ENCODE measurements at places on chromosomes 5 and 9. TPM values are rescaled to one million over a fixed set of nuclear protein-coding genes. Genes with fewer than 3 reads are reported as not detected.

- DNase-seq, result no peak
Observed at GRCh38 chr5:50559955-50560354, 106.5 kb upstream of the PARP8 start.

DNA sequence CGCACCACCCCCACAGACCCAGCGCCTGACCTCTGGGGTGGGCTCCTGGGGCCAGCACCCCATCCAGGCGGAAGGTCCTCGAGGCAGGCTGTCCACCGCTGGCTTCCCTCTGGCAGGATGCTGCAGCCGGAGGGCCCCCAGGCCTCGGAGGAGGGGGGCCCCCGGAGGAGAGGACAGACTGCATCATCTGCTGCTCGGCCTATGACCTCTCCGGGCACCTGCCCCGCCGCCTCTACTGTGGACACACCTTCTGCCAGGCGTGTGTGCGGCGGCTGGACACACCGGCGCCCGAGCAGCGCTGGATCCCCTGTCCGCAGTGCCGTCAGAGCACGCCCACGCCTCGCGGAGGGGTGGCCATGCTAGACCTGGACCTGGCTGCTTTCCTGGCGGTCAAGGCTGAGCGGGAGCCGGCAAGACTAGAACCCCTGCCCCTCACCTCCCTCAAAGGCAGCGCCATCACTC is 1.2 kb downstream of the RNF224 start:
- DNase-seq, result no peak

The WWC1 gene
- polyA plus RNA-seq, result 78.7 TPM

The DOCK8 gene
- 13.6 TPM for polyA plus RNA-seq

DNA sequence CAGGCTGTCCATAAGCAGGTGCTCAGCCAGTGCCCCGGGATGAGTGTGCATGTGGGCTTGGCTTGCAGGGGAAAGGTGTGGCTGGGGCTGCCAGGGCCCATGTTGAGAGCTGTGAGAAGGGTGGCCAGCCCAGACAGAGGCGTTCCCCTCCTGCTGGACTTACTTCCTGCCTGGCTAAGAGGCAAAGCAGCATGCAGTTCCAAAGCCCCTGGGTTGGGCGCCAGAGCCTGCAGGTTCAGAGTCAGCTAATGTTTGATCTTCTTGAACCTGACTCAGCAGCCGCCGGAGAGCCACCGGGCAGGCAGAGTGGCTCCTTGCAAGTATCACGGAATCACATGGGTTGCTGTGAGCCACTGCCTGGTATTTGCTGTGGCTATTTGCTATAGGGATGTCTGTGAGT is 168.4 kb upstream of the MAP1B start:
- DNase-seq, result no peak

DNA sequence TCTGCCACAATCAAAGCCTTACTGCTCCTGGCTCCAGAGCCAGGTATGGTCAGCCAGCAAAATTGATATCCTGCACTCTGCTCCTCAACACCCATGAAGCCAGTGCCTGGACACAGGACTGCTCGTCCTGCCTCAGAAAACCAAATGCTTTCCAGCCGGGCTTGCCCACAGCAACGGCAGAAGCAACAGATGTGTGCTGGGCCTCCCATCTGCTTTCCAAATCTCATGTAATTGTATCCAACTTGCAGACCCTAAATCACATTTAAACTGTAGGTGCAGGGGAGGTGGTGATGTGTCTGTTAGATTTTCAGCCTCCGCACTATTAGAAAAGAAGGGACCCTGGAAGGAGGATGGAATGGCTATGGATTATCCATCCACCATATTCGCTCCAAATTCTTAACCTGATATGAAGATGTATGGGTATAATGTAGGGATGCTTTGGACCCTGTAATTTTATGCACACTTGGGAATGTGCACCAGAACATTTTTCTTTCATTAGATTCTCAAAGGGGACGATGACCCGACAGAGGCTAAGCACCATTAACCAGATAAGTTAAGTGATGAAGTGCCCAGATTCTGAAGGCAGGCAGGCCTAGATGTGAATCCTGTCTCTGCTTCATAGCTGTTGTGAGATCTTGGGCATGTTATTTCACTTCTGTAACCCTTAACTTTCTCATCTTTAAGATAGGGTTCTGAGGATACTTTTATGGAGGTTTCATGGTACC is 58.2 kb downstream of the EXOSC2 start:
- no peak for DNase-seq

The EPB41L4A gene
- 21.8 TPM for polyA plus RNA-seq

DNA sequence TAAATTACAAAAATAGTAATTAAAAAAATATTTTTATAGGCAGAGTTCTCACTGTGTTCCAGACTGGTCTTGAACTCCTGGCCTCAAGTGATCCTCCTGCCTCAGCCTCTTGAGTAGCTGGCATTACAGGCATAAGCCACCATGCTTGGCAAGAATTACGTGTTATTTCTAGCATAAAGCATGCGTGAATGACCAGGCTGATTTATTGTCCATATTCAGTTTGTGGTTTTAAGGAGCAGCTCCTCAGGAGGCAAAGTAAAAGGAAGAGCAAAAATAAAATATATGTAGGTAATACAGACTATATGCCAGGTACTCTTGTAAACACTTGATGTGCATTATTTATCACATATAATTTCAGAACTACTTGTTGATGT is 7.1 kb upstream of the CD180 start:
- no peak for DNase-seq

The TLX3 gene
- not detected for polyA plus RNA-seq

DNA sequence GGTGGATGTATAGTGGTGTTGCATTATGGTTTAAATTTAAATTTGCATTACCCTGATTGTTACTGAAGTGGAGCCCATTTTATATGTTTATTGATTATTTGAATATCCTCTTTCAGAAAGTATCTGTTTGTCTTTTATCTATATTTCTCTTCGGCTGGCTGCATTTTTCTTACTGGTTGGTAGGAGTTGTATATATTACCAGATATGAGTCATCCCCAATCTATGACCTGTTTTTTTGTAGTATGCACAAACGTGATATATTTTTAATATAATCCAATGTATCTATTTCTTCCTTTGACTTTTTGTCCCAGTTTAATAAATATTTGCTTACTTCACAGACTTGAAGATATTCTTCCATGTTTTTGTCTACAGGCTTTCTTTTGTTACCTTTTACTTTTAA is 29.3 kb upstream of the CAMK4 start:
- DNase-seq, result no peak

The ITK gene
- polyA plus RNA-seq, result 0.14 TPM

GRCh38 chr9:130473566-130473965 is 28.8 kb downstream of the ASS1 start:
- no peak for DNase-seq

The SAP30L gene
- 62.4 TPM for polyA plus RNA-seq

- DNase-seq, result no peak
Observed at GRCh38 chr9:91101611-91102168, 260.0 kb downstream of the AUH start.

The NME5 gene
- polyA plus RNA-seq, result 17.6 TPM

DNA sequence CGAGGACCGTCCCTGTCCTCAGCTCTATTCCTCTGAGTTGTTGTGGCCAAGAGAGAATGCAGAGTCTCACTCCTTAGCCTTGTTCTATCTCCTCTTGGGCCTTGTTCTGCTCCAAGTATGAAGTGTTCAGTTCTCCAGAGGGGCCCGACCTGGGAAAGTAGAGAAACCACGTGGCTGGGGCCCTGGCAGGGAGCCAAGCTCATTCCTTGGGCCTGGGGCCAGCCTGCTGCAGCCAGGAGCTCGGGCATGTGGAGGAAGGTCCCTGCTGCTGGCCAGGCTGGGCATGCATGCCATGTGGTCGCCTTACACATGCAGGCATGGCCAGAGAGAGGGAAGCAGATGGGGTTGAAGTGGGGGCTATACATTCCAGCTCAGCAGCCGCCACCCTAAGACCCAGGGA is 60.7 kb downstream of the COL27A1 start:
- no peak for DNase-seq

The SLC34A1 gene
- 181 TPM for polyA plus RNA-seq

The CENPH gene
- polyA plus RNA-seq, result 33.5 TPM

The ADGRV1 gene
- polyA plus RNA-seq, result 12.8 TPM

DNA sequence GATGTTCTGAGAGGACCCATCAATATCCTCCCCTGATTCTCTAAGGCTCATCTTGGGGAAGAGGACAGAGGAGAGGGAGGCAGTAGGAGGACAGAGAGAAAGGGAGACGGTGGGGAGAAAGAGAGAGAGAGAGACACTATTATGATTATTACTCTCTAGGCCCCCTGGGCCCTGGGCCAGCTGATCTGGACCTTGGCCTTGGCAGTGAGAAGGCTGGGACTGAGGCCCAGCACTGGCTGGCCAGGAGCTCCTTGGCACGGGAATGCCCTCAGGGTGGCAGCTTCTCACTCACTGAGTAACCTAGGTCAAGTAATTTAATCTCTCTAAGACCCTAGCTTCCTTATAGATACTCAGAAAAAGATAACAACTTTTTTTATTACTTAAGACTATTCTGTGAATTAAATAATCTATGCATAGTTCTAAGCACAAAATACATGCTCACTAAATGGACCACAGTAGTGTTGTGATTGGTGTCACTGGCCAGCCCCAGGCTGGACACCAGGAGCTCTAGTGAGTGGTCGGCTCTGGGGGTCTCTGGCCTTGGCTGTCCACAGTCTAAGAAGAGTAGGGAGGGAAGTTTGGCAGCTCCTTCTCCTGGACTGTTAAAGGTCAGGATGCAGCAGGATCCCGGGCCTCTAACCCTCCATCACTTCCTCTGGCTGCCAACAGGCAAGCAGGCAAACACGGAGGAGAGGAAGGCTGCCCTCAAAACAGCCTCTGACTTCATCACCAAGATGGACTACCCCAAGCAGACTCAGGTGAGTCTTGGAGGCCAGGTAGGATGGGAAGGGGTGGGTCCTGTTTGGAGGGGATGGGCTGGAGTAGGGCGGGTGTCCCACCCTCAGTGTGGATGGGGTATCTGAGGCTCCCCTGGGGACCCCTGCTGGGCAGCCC is 50.0 kb downstream of the GSN start:
- no peak for DNase-seq

DNA sequence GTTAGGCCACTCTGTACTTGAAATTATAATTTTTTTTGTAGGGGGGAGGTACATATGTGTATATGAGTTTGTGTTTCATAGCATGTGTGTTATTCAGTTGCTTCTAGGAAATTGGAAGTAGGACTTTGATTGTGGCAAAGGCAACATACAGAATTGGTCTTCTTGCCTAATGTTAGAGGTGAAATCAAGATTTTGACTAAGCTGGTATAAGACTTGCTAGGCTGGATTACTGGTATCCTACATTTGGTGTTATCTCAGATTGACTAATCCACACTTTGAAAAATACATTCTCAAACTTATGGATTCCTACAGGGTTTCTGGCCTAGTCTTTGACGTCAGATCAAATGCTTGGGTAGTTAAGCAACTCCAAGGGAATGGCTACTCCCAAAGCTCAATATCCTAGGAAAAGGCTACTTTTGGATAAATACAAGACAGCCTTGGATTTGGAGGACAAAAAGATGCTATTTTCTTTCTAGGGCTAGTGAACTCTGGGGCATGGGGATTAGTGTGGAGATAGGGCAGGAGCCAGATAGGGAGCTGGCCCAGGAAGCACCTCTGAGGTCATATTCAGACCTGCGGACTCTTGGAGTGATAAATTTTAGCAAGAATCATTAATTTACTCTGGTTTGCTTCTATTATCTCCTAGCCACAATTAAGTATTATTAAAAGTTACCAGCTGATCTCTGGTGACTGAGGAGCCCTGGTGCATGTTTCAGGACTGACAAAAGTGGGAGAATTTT is 144.0 kb upstream of the RPS23 start:
- DNase-seq, result no peak

DNA sequence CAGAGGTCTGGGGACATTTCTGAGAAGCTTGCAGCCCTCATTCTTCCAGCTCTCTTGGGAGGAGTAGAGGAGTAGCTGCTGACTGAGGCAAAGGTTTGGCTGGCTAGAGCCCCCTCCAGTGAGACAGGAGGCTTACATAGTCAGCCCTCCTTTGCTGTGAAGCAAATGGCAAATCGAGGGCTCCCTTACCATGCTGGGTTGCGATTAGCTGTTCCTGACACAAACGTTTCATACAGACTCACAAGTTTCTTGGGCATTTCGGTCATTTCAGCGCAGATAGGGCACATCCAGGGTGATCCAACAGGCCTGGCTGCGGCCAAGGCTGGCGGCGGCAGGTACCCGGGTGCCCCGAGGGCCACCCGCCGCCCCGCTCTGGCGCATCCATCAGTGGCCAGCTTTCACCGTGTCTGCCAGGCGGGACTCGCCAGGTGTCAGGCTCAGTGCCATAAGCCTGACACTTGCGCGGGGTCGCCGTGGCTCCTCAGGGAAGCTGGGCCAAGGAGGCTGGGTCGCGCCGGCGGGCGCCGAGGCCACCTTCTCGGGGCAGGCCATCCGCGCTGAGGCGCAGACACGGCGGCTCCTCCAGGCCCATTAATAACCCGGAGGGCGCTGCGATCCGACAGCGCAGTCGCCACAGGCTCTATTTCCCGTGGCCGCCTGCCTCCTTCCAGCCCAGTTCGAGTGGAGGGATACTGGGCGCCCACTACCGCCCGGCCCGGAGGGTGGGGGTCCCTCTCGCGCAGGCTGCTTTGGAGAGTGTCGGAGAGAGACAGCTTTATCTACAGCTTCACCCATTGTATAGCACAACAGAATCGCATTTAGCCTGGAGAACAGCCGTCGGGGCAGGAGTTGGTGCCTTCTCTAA is 9.1 kb downstream of the PRDM6 start:
- DNase-seq, result no peak

GRCh38 chr5:151741678-151742423 is 16.6 kb downstream of the ATOX1 start:
- DNase-seq, result no peak

The ADAMTSL2 gene
- 1.9 TPM for polyA plus RNA-seq

- DNase-seq, result no peak
Observed at GRCh38 chr5:22965960-22966359, 112.8 kb upstream of the CDH12 start.

DNA sequence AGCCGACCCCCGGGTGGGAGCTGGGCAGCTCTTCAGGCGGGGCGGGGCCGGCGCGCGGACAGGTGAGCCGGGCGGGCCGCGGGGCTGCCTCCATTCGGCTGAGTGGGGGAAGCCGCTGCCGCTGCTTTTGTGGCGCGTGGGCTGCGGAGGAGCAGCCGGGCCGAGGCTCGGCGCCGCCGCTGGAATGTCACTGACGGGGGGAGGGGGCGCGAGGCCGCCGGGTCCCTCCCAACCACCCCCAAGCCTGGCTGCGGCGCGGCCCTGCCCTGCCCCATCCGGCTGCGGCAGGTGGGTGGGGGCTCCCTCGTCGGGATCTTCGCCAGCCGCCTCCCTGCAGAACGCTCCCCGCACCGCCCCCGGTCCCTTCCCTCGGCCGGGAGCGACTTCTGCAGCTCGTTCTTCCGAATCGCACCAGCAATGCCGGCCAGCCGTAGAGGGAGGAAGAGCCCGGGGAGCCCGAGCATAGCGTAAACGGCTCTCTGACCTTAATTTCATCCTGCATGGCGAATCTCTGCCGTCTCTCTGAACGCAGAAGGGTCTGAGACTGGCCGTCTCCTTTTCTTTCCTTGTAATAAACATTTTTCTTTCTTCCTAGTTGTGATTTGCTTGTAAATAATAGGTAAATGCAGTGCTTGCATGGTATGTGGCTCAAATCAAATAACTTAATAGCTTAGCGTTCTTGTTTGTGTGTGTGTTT is 505 bp downstream of the SPTAN1 start:
- DNase-seq, result no peak

All from renal cortex interstitium (tissue), 15 donors.